Upper lobe of right lung (tissue), 1 donor: ENCODE measurements at places on chromosomes 4 and X. TPM values are rescaled to one million over a fixed set of nuclear protein-coding genes. Genes with fewer than 3 reads are reported as not detected.

SMPX gene
- total RNA-seq: not detected

SLC2A9 gene
- total RNA-seq: 19.0 TPM

ANAPC10 gene
- total RNA-seq: 17.5 TPM

GLRB gene
- total RNA-seq: 6.5 TPM

PLK4 gene
- 0.69 TPM for total RNA-seq

MTMR8 gene
- total RNA-seq: 1.9 TPM

NDNF gene
- 201 TPM for total RNA-seq

CYTL1 gene
- 11.5 TPM for total RNA-seq

GPR82 gene
- total RNA-seq: 3.4 TPM

PAQR3 gene
- total RNA-seq: 9.8 TPM

DNA sequence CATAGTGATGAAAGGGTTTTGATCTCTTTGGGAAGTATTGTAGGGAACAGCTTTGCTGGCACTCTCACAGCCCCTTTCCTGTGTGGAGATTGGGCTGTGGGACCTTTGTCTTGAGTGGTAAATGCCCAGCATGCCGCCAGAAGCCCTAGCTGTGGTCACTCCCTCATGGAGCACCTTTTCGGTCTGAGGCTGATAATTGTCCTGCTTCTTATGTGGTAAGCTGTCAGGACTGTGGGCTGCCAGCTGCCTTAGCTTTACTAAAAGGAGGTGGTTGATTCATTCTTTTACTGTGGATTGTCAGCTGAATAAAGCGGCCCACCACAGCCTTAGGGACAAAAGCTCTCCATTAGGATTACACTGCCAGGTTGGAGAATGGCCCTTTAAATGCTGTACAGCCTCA, 7.1 kb downstream of the PASD1 start:
- no peak for DNase-seq

DNA sequence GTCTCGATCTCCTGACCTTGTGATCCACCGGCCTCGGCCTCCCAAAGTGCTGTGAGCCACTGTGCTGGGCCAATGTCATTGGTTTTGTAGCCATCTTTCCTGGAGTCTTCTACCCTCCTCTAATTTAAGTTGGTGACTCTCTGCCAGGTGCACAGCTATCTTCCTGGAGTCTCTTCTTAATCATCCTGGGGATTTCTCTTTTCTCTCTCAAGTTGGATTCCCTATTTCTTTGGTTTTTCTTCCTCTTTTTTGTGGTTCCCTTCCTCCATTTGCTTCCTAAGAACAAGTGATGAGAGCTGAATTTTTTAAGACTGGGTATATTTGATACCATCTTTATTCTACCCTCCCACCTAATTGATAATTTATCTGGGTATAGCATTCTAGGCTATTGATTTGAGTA, 113.8 kb downstream of the SYNPO2 start:
- no peak for DNase-seq

- no peak for DNase-seq
These were observed 40.8 kb downstream of the RHOXF2B start for GRCh38 chrX:120036704-120037103.

- no peak for DNase-seq
These were observed 168.9 kb downstream of the HS3ST1 start for GRCh38 chr4:11259837-11260236.

DNA sequence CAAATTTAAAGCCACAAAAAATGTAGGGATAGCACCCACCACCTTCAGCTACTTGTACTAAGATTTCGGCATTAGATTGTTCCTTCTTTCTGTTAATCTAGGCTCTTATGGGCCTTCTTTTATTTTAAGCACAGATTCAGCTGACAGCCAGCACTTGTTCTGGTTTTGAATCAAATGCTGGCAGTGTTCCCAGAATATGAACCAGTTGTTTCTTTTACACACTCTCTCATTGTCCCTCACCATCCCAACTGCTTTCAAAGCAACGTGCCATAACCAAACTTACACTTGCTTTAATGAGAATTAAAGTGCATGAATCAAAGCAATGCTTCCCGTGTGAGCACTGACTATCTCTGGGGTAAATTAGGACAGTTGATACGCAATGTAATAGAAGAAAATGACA, 744.5 kb upstream of the FAM241A start:
- no peak for DNase-seq

DNA sequence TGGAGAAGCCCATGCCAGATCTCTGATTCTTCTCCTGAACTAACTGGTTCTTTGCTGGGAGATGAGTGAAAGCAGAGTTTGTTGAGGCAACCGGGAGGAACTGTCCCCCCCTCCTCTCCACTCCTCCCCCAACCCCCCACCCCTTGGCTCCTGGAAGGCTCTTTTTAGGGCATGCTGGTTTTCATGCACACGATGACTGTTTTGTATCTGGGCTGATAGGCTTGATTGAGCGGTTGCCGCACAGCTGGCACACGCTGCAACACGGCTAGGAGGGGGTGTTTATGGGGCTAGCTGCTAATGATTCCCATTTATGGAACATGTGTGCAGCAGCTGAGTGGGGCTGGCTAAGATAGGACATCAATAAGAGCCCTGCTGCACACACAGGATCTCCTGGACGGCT, 137.2 kb downstream of the SMIM20 start:
- DNase-seq: no peak

DNA sequence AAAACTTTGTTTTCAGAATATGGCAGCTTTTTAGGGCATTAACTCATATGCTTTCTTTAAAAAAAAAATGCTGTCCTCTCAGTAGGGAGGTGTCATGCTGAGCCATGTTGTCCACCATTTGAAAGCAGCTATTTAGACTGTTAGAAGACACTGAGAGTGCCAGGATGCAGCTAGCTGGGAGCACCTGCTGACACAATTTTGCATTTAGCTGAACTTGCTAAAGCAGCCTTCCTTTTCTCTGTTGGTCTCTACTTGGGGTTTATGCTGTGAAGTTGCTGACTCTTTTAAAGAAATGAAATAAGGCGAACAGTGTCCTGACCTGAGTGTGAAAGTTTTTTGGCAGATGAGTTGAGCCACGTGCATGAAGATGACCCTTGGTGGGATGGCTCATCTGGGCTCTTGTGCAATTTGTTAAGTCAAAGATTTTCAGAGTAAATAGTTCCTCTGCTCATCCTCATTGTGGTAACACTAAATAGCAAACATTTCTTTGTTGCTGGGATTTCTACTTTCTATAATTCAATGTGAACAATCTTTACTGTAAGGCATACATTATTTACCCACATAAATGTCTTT, 64.5 kb downstream of the CDS1 start:
- DNase-seq: no peak

- DNase-seq: no peak
These were observed 487.4 kb downstream of the PABPC4L start for GRCh38 chr4:133714211-133714610.

DNA sequence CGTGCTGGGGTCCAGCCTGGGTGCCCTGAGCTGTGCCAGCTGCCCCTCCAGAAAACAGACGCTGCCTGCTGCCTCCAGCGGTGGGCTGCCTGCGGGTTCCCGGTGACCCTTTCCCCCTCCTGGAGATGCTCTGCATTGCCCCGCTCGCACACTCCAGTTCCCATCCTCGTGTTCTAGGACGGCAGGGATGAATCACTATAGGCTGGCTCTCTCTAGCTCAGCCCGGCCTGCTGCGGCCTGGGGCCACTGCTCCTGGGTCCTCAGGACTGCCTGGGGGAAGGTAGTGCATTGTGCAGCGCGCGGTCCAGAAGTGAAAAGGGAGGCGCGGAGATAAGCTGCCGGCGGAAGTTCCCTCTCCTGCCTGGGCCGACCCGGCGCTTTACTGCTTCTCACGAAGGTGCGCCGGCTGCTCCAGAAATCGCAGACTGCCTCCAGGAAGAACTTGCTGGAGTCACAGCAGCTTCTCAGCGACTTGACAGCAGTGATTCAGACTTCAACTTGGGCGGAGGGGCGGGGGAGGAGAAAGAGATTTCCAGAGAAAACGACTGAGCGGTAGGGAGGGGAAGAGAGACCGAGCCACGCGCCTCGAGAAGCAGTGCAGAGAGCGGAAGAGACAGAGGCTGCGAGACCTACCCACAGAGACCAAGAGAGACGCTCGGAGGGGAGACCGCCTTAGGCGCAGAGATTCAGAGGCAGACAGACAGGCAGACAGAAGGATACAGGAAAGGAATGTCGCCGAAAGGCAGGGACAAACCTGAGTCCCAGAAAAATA, 6.7 kb upstream of the MSX1 start:
- DNase-seq: peak; percentile 70

DNA sequence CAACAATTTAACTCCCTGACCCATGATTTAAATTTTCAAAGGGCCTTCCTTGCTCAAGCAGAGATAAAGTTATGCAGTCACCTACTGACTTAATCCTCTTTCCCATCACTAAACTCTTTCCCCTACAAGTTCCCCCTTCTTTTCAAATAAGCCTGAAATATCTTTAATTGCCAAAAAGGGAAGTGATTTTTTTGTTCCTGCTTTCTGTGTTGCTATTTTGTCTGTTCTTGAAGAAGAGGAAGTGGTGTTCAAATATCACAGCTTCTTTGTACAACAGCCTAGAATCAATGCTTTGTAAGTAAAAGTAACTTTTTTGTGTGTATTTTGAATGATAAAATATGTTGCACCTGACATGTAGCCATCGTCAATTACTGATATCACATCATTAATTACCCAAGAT, 595.9 kb downstream of the CENPC start:
- DNase-seq: no peak

- no peak for DNase-seq
These were observed 45.3 kb upstream of the HMX1 start for GRCh38 chr4:8916906-8917305.

DNA sequence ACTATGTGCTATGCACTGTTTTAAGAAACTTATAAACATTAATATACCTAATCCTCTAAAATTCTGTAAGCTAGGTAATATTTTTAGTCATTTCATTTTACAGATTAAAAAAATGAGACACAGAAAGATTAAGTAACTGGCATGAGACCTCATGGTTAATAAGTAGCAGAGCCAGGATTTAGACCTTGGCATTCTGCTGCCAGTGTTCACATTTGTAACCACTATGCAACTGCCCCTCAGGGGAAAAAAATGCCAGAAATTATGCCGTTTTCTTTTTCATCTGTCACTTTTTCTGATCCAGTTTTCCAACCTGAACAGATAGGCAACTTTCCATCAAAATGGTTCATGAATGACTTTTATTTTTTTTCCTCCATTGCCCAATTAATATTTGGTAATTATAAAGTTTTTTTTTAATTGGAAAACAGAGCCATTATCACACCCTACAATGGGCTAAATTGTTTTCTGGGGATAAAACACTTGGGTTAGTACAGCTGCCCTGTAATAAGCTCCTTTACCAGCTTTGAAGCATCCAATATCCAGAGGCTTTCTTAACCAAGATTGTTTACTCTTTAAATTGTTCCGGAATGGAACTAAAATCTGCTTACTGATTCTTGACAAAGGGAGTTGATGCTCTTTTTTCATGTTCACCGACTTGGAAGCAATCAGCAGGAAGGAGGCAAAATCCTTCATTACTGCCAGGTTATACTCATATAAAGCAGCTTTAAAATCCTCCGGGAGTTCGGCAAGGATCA, 56.4 kb upstream of the DDX60 start:
- no peak for DNase-seq

GRCh38 chr4:127251423-127251822, 381.3 kb upstream of the INTU start:
- DNase-seq: no peak

DNA sequence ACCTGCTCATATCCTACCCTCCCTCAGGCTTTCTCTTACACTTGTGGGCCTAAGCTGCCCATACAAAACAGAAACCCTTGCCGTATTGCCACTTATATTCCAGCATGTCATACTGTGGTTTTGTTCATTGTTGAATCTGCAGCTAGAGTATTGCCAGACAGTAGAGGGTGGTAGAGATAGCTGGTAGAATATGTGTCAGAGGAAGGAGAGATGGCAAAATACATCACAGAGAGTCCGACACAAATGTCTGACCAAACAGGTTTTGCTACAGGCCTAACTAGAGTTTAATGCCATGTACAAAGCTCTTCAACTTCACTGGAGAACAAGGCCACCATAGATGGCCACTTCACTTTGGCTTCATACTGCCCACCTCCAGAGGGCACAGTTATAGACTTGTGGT, 160.1 kb downstream of the EFHC2 start:
- DNase-seq: no peak

DNA sequence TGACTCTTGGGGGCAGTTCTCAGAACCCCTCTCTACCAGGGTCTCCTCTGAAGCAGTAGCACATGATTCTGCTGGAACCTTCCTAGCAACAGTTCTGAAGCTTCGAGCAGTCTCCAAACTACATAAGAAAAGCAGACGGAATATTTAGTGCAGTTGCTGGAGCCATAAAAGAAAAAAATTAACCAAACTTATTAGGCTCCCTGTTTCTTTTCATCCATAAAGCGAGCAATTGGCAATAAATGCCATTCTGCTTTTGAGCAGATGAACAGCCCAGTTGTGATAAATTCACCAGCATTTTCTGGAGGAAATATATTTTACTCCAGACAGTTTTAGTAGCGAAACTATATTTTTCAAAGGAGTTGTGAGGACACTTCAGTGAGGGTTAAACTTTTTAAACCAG, 250.1 kb upstream of the BOD1L1 start:
- DNase-seq: no peak

DNA sequence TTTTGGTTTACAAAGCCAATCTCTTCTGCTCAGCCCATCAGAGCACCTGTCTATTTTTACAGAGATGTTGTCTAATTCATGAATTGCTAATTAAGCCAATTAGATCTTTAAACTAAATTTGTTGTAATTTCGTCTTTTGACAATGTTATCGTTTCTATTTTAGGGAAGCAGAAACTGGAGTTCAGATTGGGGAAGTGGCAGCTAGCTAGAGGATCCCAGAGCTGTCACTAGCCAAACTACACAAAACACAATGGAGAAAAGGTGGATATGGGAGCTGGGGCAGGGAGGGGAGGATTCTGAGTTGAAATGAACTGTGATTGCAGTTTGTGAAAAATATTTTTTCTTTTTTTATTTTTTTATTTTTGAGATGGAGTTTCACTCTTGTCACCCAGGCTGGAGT, 35.8 kb downstream of the CASP3 start:
- no peak for DNase-seq

- no peak for DNase-seq
These were observed 274.4 kb downstream of the DCTD start for GRCh38 chr4:182642831-182643230.

- no peak for DNase-seq
These were observed 209.3 kb downstream of the UGT8 start for GRCh38 chr4:114807759-114808404.

DNA sequence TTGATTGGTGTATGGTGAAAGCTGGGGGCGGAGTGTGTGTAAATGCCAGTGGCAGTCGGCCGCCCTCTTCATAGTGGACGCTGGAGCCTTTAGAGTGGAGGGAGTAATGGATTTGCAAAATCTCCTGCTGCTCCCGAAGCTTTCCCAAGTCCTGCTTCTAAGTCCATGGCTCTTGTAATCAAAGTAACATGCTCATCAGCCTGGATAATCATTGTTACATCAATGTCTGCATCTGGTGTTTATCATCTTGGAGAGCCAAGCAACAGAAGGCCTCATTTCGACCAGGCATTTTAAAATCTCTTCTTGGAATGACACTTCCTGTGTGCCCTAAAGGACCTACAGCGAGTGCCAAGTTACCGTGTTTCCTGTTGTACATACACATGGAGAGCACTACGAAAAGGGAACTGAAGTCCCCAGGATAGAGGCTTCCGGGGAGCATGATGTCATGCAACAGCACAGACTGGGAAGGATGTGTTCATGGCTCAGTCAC, 32.2 kb downstream of the UNC5C start:
- no peak for DNase-seq
